ENCODE measurements at places on chromosomes 3 and 15. TPM values are rescaled to one million over a fixed set of nuclear protein-coding genes. Genes with fewer than 3 reads are reported as not detected.

GRCh38 chr3:62373215-62373614, at the start of gene FEZF2:
Gene FEZF2, minus strand, starts transcription at chr3:62373550. Its CDS starts 682 bp downstream, at chr3:62372868.
- DNase-seq = no peak

The TEX55 gene
- total RNA-seq = not detected

The LDHAL6B gene
- not detected for total RNA-seq

GRCh38 chr3:98548544-98548943, 16.8 kb downstream of the GPR15 start:
- no peak for DNase-seq

DNA sequence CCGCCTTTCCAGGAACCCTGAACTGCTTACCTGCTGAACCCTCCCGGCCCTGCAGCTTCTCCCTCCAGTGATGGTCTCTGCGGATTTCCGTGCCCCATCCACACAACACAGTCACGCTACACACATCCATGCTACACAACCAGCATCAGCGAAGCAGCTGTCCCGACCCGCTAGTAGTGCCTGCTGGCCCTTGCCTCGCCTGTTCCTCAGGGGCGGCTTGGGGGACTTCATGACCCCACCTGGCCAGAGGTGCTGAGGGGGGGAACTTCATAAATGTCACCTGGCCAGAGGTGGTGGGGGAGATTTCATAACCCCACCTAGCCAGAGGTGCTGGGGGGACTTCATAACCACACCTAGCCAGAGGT, 530 bp upstream of the TUBGCP5 start:
- DNase-seq = no peak

- no peak for DNase-seq
Measured at GRCh38 chr15:80906159-80906766, 83.4 kb downstream of the MESD start.

The SLC25A26 gene
- total RNA-seq = 10.6 TPM

GRCh38 chr15:91022832-91023129, 387 bp upstream of the VPS33B start:
- no peak for DNase-seq

The ISLR gene
- total RNA-seq = 186 TPM

The CASR gene
- total RNA-seq = not detected

- no peak for DNase-seq
Measured at GRCh38 chr3:116034086-116034485, 410.8 kb downstream of the GAP43 start.

DNA sequence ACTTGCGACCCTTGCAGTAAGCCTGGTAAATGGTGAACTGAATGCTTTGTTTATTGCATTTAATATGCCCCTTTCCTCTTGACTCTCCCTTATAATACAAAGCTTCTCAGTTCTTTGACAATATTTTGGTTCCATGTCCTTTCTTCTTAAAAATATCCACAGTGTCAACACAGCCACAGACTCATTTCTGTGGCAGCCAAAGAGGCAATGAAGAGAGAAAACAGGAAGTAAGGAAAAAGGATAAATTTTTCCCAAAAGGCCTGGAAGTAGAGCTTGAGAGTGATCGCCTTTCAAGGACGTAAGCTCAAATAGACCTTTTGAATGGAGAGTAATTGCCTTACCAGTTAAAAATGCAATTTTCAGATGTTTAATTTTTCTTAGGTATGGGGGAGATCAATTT, 59.4 kb downstream of the PEX5L start:
- DNase-seq = no peak

The SLC6A1 gene
- total RNA-seq = 2.9 TPM

GRCh38 chr3:69008980-69009379, 4.5 kb downstream of the EOGT start:
- no peak for DNase-seq

DNA sequence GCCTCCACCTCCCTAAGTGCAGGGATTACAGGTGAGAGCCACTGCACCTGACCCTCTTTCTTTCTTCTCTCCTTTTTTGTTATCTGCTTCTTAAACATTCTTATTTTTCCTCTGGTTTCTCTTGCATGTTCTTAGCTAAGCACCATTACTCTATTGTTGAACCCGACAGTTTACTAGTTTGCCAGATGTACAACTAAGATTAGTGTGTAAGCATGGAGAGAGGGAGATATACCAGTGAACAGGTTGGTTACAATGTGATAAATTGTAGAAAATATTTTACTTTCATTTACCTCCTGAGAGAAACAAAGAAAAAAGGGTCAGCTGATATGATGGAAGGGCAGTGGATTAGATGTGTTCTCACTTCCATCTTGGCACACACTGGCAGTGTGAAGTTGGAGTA, 4.9 kb downstream of the HAUS2 start:
- DNase-seq = no peak

The LEKR1 gene
- total RNA-seq = 2.8 TPM

- no peak for DNase-seq
Measured at GRCh38 chr15:73617301-73617831, 15.8 kb downstream of the NPTN start.

DNA sequence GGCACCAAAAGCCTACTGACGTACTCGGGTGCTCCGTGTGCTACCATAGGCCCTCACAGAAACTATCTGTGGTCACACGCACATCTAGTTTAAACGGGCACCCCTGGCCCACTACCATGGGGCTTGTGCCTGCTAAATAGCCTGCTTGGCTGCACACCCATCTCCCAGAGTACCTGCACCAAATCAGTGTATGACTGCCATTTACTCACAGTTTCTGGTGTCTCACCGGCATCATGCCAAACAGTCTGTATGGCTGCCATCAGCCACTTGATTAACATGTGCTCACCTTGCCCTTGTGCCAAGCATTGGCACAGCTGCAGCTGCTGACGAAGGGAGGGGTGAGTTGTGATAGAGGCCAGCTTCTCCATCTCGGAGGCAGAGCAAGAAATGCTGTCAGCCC, 232.7 kb downstream of the IGSF11 start:
- no peak for DNase-seq

GRCh38 chr15:39165020-39165706, 415.7 kb upstream of the THBS1 start:
- no peak for DNase-seq

GRCh38 chr3:122067214-122067550, 12.0 kb downstream of the CD86 start:
- no peak for DNase-seq

The LRRIQ4 gene
- total RNA-seq = not detected

The ZBED2 gene
- total RNA-seq = not detected

Data from uterus (tissue), 4 donors.